ENCODE measurements at places on chromosomes 7 and 10.

GRCh38 chr7:117828825-117829224 lies 44.4 kb downstream of the CTTNBP2 start:
- DNase-seq, result no peak

GRCh38 chr7:43721193-43721806 lies 8.0 kb downstream of the COA1 start:
- DNase-seq, result no peak

DNA sequence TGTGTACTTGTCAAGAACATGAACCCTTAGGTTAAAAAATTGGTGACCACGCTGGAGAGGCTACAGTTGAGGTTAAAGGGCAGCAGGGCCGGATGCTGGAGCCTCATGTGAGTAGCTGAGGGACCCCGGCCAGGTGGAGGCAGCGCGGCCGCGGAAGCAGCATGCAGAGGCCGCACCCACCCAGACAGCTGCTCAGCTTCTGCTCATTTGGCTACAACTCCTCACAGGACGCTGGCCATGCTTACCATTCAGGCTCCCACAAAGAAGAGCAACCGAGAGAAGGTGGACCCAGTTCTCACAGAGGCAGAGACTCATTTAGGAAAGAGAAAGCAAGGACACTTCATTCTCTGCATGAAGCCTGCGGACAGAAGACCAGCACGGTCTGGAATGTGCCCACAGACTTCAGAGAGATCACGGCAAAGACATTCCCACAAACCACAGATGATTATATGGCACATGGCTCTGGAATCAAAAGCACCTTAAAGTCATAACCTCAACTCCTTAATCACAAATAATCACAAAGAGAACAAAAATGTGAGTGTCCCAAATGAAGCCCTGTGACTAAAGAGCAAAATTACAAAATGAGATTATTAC lies 94.4 kb downstream of the VOPP1 start:
- no peak for DNase-seq

DNA sequence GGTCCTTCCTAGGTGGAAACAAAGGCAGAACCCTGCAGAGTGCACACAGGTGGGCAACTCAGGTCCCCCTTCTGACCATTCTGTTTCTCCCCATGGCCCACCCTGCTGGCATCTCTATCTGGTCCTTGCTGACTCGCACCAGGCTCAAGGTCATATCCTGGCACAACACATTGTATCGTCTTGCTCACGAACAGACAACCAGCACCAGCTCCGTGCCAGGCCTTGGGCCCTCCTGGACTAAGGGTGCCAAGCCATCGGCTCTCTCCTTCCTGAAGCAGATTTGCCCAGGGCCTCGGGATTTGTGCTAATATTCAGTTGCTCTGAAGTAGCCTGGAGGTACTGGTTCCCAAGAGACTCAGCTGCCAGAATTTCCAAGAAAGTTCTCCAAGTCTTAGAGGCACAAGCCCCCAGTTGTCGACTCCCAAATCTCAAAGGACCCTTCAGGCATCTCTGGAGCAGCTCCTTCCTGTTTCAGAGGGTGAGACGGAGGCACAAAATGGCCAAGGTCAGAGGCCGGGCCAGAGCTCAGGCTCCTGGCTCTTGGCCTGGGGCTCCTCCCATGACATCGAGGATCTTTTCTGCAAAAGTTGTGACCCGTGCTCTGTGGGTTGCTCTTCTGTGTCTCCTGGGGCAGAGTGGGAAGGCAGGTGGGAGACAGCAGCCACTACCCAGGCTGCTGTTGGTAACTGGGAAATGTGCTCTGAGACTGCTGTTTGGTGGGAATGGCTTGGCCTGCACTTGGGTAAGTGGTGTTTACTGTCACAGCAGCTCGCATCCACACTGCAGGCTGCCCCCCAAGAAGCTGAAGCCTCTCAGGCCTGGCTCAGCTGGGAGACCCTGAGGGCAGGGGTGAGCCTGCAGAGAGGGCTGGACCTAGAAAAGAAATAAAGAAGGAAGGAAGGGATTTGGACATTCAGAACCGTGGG lies 121.3 kb downstream of the RGS10 start:
- DNase-seq, result no peak

- DNase-seq, result no peak
These were observed 283.0 kb upstream of the KLF6 start for GRCh38 chr10:4067931-4068561.

DNA sequence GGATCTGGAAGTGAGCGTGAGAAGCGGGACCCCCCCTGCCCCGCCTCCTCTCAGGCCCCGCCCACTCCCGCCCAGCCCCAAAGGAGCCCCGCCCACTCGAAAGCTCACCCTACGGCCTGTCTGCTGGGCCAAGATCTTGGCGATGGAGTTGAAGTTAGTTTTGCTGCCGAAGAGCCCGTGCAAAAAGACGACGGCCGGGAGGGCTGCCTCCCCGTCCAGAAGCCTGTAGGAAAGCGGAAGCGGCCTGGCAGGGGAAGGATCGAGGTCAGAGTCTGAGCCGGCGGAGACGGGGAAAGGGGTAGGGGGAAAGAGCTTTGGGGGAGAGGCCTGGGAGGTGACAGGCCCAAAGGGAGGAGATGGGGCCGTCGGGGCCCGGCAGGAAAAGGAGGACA lies 386 bp downstream of the ABHD11 start:
- DNase-seq, result peak; percentile 33

DNA sequence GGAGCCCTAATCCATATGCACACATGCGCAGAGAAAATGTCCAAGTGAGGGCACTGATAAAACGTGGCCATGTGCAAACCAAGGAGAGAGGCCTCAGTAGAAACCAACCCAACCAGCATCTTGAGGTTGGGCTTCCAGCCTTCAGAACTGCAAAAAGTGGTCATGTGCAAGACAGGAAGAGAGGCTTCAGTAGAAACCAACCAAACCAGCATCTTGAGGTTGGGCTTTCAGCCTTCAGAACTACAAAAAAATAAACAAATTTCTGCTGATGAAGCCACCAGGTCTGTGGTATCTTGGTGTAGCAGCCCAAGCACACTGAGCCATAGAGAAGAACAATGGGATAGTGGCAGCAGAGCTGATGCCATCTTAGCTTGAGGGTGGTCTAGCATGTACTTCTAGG lies 371.5 kb downstream of the CALN1 start:
- DNase-seq, result no peak

DNA sequence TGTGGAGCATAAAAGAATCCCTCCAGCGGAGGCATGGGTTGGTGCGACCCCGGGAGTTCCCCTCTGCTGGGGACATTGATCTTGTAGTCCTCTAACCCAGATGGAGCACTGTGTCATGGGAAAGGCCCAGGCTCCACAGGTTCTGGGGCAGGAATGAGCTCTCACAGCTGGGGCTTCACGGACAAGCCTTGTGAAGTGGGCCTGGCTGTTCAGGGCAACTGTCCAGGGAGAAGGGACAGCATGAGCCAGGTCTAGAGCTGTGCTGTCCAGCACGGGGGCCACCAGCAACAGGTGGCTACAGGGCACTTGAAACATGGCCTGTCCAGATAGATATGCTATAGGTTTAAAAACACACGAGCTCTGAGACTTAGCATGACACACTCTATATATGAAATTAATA lies 11.4 kb downstream of the GPR26 start:
- DNase-seq, result no peak

DNA sequence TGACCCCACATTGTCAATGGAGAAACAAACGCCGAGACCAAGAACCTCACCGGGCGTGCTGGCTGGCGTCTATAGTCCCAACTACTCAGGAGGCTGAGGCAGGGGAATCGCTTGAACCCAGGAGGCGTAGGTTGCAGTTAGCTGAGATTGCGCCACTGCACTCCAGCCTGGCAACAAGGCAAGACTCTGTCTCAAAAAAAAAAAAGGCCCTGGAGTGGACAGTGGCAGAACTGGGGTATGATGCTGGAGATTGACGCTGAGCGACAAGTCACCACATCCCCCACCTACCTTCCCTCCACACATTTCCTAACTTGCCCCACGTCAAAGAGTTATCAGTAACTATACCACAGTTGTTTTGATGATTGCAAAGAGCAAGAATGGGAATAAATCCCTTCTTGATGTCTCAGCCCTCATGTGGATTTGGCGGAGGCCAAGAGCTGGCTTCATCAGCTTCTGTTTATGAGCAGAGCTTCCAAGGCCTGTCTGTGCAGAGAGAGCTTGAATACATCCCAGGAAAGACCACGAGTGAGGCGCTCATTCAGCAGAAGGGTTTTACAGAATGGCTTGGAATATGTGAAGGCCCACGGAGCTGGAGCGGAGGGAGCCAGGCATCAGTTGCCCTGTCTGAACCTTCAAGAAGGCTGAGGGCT lies 28.0 kb upstream of the TNS3 start:
- DNase-seq, result no peak

DNA sequence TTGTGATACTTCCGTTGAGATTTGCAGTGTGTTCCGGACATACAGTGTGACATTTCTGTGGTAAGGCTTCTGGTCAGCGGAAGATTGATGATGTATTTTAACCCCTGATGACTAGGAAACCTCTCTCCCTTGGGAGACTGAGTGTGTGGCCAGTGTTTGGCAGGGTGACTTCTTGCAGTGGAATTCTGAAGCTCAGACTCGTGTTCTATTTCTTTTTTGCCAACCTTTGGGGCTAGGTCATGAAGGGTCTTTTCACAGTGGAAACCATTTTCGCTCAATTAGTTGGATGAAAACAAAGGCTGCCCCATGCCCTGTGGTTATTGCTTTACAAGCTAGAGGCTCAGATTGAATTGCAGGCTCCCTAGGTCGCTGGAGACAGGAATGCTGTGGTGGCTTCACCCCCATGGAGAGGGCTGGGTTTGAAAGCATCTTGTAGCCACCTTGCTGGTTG lies 288.9 kb downstream of the BBS9 start:
- no peak for DNase-seq

- no peak for DNase-seq
These were observed 98.0 kb downstream of the RALA start for GRCh38 chr7:39721345-39721744.

- no peak for DNase-seq
These were observed 11.0 kb upstream of the AHCYL2 start for GRCh38 chr7:129213828-129214227.

DNA sequence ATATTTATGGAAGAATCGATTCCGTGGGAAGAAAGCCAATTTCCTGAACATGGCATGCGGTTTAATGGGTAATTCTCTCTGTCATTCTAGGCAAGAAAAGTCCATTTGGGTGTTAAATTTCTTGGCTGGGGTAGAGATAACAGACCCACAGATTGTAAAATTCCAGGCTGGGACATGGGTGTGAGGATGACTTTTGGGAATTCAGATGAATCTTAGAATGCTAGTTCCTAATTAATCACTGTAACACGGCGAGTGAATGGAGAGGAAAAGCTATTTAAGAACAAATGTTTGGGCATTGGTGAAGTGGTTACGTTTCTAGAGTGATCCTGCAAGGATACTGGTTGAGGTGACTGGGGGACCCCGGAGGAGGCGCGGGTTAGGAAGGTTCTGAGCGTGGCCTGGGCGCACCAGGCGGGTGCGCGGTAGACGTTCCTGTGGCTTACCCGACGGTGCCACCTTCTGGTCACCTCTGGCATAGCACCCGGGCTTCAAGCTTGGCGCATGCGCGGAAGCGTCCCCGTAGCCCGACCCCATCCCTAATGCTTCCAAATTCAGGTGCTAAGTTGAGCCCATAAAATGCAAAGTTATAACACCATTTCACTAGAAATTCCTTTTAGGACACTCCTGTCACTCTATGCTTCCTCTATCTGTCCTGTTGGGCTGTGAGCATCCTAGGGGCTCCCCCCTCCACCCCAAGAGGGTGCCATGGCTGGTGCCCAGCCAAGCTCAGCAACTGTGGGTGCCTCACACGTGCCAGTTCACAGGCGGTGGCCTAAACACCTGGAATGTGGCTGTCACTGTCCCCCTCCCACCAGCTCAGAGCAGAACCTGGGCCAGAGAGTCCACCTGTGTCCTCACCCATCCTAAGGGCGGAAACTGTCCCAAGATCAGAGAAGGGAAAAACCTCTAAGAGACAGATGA lies 104.4 kb downstream of the PTPRE start:
- peak; percentile 64 for DNase-seq

GRCh38 chr7:97959046-97959445 lies 30.9 kb downstream of the OCM2 start:
- no peak for DNase-seq

DNA sequence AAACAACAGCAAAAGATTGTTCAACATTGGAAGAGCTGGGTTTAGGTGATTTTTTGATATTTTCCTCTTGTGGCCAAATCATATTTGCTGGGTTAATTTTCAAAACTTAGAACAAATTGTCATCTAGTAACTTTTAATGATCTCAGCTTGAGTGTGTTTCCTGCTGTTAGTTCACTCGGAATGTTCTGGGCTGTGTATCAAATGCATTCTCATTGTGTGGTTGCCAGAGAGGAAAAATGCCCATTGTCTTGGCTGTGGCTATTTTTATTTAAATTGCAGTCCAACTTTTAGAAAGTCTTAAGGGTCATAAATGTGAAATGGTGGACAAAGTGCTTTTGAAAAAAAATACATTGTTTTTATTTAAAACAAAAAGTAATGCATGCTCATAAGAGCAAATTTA lies 542.0 kb downstream of the TNS3 start:
- DNase-seq, result no peak

- no peak for DNase-seq
These were observed 15.8 kb upstream of the TMEM236 start for GRCh38 chr10:17736223-17736622.

DNA sequence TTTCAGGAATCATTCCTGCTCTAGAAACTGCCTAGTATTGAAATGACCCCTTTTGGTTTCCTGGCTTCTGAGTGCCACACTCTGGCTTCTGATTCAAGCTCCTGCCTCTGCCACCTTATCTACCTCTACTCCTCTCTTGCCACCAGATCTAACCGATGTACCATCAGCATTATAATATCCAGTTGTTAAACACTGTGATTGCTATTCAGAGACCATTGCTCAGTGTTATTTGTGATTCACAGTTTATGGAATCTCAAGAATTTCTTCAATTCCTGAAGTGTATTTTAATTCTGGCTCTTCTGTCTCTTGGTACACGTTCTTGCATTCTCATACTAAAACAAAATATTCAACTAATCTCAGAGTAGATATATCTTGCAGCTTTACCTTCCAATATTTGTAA lies 88.7 kb downstream of the DYNC1I1 start:
- DNase-seq, result no peak

All from KG1 (cell line).